ENCODE measurements at places on chromosomes 2 and 18.

- DNase-seq: no peak
Measured at GRCh38 chr18:44708451-44709083, 27.9 kb downstream of the SETBP1 start.

DNA sequence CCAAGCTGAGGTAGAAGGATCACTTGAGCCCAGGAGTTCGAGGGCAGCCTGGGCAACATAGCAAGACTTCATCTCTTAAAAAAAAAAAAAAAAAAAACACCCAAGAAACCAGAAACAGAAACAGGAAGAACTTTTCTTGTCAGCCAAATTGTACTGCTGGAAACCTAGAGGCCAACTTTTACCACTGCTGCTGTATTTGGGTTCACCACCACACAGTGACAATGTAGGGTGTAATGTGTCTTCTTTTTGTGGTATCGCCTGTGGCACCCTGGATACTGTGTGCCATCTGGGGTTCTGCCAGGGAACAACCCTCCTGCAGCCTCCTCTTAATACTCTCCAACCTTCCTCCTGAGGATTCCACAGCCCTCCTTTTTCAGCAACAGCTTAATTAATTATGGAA, 72.6 kb downstream of the STK39 start:
- DNase-seq: no peak

- no peak for DNase-seq
Measured at GRCh38 chr2:142862299-142862698, 15.2 kb upstream of the KYNU start.

- DNase-seq: no peak
Measured at GRCh38 chr2:191299866-191300265, 54.7 kb downstream of the MYO1B start.

DNA sequence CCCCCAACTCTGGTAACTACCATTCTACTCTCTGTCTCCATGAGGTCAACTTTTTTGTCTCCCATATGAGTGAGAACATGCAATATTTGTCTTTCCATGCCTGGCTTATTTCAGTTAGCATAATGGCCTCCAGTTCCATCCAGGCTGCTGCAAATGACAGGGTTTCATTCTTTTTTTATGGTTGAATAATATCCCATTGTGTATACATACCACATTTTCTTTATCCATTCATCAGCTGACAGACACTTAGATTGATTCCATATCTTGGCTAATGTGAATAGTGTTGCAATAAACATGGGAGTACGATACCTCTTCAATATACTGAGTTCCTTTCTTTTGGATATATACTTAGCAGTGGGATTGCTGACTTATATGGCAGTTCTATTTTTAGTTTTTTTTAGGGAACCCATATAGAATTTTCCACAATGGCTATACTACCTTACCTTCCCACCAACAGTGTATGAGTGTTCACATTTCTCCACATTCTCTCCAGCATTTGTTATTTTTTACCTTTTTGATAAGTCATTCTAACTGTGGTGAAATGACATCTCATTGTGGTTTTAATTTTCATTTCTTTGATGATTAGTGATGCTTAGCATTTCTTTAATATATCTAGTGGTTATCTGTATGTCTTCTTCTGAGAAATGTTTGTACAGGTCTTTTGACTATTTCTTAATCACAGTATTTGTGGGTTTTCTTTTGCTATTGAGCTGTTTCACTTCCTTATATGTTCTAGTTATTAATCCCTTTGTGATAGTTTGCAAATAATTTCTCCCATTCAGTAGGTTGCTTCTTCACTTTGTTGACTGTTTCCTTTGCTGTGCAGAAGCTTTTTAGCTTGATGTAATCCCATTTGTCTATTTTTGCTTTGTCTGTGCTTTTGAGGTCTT, 112.2 kb downstream of the SRBD1 start:
- no peak for DNase-seq

- DNase-seq: peak; percentile 36
Measured at GRCh38 chr2:199985625-199986207, 30.3 kb downstream of the MAIP1 start.

GRCh38 chr2:229270551-229271410, at the start of gene PID1:
Gene PID1 (minus strand): TSS chr2:229271287. CDS start chr2:229271043, 244 bp downstream.
- DNase-seq: no peak

DNA sequence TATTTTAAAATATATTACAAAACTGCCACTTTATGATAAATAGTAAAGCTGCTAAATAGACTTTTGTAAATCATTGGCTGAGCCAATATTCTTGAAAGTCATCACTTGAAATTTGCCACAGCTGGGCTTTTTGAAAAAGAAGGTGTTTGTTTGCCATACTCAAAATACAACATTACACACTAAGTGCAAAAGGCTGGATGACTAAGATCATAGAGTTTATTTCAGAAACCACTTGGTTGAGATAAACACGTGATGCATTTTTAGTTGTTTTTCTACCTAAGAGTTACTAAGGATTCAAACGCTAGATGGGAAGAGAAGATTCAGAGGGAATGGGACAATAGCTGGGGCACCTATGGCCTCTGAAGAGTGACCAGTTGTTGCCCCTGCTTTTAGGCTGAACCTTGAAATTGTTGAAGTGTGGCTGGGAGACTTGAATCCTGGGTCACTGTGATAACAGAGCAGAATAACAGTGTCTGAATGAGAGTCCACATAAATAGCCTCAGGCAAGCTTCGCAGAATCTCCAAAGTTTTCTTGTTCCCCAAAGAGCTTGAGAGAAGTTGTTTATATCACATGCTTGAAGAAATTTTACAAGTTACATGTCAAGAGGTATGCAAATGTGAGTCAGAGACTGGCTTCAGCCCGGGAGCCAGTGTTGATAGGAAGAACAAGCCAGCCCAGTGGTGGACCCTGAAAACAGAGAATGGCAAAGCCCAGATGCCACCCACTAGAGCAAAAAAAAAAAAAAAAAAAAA, 409.8 kb downstream of the GPD2 start:
- no peak for DNase-seq

- DNase-seq: no peak
Measured at GRCh38 chr2:54084600-54084999, 30.8 kb upstream of the ACYP2 start.

DNA sequence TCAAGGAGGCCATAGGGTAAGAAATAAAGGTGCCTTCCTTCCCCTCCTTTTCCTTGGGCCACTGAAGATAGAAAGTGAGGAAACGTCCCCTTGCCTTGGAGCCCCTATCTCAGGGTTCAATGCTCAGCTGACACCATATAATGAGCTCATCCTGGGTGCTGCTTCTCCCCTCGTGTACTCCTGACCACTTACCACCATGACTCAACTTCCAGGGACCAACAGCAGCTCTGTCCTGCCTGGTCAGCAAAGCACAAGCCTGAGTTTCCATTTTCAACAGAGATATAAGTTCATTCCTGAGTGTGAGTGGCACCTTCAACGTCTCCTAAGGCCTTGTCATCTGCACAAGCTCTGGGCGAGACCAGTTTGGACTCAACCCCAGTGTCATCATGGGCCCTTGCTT, 151.2 kb downstream of the CAPN13 start:
- DNase-seq: no peak

DNA sequence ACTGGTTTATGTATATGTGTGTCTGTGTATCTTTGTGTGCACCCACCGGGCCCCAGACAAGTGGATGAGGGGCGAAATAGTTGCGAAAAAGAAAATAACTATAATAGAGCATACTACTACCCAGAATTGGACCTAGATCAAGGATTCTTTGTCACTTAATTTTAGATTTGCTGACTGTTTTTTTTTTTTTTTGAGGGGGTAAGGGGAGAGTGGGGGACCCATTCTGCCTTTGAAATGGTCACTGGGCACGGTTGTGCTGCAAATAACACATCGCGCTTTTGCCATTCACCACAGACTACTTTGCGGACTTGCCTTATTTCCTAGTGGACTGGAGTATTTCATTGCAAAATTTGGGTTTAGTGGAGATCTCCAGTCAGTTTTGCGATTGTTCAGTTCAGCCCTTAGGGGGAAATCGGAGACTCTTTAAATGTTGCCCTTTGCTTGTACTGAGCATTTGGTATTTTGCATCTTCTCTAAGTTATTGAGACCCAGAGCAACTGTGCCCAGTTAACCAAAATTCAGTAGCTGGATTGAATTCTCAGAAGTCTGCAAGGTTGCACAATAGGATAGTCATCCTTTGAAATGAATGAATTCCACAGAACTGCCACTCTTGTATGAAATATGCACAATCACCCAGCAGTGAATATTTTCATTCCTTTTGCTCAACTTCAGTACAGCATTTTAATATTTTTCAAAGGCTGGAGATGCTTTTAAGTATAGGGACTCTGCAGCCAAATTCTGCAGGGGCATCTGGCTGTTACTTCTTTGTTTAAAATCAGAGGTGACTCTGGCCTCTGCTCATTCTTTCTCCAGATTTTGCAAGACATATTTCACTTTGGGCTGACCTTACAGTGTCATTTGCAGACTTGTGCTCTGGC, 2.9 kb downstream of the TRIB2 start:
- no peak for DNase-seq

GRCh38 chr2:95539290-95539689, 52.5 kb upstream of the TRIM43 start:
- DNase-seq: no peak

DNA sequence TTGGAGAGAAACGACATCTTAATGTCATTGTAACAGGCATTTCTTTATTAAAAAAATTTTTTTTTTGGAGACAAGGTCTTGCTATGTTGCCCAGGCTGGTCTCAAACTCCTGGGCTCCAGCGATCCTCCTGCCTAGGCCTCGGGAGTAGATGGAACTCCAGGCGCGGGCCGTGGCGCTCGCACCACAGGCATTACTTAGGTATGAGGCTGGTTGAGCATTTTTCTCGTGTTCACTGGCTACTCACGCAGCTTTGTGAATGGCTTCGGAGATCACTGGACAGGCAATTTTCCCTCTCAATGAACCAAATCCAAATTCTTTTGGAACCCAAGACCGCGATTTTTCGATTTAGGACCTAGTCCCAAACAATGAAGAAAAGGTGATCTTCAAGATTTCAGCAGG, 795 bp upstream of the TCF7L1 start:
- no peak for DNase-seq

GRCh38 chr2:127674241-127675209, 805 bp downstream of the LIMS2 start:
- DNase-seq: no peak

DNA sequence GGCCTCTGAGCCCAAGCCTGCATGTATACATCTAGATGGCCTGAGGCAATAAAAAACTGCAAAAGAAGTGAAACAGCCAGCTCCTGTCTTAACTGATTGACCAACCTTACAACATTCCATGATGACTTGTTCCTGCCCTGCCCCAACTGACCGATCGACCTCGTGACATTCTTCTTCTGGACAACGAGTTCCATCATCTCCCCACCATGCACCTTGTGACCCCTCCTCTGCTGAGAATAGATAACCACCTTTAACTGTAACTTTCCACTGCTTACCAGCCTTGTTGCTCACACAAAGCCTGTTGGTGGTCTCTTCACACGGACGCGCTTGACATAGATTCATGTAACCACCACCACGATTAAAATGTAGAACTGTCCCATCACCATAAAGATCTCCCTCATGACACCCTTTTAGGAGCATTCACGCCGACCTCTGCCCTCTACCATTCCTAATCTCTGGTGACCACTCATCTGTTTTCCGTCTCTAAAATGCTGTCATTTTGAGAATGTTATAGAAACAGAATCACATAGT, 120.1 kb upstream of the REV1 start:
- DNase-seq: no peak

DNA sequence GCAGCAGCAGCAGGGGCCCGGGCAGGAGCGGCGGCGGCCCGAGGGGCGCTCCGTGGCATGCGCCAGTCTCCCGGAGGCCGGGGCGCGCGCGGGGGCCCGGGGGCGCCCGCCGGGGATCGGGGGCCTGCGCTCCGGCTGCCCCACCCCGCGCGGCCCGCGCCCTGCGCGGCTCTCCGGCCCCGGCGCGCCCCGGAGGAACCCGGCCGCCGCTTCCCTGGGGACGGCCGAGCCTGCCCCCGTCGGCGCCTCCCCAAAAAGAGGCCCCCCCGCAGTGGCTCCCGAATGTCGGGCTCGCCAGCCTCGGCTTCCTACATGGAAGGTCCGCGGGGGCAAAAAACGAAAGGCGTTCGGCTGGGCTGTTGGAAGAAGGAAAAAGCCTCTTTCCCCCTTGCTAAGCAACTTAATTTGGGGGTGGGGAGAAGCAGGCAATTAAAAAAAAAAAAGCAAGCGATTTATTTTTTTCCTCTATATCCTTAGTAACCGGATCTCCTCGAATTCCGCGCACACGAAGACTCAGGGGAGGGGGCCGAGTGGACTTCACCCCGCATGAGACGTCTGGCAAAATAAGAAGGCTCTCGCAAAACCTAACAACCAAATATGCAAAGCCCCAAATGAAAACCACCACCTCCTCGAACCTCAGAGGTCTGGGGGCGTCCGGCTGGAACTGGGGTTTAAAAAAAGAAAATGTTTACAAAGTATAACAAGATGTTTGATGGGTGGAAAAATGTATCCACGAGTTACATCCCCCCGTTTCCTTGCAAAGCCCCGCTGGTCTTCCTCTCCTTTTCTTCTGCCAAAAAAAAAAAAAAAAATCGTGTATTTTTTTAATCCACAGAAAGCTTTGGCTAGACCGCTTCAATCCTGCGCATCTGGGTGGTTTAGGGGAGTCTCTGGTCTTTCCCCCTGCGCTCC, at the start of gene SMAD7:
TSS of gene SMAD7 (minus strand) at position 430 of the 912 bp plus-strand sequence. CDS start 541 bp downstream, outside the sequence.
- DNase-seq: no peak

DNA sequence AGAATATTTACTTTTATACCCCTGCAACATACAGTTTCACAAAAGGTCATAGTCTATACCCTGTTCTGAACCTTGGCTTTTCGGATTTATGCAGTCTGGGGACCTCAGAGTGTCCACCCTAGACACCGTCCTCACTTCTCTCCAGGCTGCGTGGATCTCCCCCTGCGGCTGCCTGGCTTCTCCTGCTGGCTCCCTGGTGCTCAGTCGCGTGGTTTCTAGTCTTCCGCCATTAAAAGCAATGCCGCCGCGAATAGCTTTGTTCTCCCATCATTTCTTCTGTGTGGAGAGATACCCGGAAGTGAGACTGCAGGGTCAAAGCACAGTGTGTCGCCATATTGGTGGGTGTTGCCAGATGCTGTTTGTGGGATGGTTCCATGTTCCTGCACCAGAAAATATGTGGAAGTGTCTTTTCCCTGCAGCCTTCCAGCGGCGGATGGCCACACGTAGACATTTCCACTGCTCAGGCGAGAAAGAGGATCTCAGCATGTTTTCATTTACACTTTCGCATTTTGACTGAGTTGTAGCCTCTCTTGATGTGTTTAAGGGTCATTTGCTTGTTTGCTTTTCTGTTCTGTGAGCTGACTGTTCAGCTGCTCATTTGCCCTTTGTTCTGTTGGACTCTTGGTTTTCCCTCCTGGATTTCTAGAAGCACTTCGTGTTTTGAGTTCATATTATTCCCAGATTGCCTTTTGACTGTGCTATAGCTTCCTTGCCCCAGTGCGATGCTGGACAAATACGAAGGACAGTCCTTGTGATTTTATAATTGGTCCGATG, 22.9 kb upstream of the ASB1 start:
- DNase-seq: no peak

GRCh38 chr2:138359532-138359931, 142.0 kb upstream of the SPOPL start:
- no peak for DNase-seq

DNA sequence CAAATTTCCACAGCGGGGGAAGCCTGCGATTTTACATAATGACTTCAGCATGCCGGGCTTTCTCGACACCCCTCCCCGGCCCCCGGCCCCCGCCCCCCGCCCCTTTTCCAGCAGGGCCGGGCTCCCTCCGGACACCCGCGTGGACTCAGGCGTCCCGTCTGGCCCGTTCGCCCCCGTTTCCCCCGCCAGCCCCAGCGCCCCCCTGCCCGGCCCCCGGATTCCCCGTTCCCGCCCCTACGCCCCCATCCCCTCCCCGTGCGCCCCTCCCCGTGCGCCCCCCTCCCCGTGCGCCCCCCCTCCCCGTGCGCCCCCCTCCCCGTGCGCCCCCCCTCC, 456 bp upstream of the NFATC1 start:
- no peak for DNase-seq
